ENCODE measurements at places on chromosomes 4 and X.

DNA sequence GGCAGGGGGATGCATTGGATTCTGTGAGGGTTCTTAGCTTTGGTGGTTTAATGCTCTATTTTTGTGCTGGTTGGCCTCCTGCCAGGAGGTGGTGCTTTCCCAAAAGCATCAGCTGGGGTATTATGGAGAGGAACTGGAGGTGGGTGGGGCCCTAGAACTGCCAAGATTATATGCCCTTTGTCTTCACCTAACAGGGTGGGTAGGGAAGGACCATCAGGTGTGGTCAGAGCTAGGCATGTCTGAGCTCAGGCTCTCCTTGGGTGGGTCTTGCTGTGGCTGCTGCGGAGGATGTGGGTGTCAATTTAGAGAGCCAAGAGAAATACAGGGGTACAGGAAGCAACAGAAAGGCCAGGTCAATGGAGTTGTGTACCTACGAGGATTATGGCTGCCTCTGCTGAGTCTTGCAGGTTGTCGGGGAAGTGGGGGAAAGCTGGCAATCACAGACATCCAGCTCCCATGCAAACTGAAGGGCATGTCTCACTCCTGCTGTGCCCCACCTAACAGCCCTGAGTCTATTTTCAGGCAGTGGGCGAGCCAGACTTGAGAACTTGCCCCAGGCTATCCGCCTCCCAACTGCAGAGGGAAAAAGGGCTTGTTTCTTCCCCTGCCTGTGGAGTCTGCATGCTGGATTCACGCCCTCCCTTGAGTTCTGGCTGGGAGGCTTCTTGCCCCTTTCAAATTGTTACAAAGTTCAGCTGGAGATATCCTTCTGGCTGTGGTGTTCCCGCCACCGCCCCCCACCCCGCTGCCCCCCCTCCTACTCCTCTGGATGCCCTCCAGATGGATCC, 212.0 kb downstream of the COMMD8 start:
- no peak for DNase-seq

DNA sequence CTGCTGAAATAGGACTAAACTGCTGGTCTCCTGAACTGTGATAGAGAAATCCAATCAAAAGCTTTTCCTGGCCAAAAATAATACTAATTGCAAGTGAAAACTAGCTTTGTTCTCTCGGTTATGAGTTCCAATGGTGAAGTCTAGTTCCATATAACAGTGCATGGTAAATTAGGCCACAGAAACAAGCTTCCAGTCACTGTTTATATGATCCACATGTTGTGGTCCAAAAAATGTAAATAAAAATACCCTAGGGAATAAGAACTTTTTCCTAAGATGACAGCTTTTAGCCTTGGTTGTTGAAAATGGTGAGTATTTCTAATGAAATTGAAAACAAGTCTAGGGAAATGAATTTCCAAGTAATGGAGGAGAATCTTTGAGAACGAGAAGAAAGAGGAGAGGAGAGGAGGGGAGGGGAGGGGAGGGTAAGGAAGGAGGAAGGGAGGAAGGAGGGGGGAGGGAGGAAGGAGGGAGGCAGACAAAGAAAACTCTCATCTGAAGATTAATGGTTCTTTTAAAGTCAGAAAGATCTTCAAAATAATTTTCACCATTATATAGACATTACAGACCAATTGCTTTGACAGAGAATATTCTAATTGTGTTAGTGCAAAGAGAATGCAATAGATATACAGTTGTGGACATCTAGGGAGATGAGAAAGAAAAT, 26.1 kb downstream of the PALLD start:
- DNase-seq, result no peak

- no peak for DNase-seq
Observed at GRCh38 chrX:116306218-116306617, 130.2 kb upstream of the SLC6A14 start.

- DNase-seq, result no peak
Observed at GRCh38 chr4:134762053-134762452, 560.5 kb upstream of the PABPC4L start.

DNA sequence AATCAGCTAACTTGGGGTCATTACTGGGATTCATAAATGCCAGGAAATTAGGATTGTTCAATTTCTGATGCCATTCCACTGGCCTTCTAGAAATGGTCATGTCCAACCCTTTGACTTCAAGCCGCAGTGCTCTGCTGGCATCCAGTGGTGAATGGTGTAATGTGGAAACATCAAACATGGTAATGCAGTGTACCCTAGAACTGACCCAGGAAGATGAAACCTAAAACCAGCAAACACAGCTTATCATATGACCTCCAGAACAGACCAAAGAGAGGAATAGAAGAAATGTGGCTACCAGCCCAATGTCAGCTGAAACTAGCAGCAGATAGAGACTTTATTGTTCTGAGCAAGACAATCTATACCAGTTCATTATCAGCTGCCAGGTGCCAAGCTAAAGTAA, 13.8 kb downstream of the CXCL13 start:
- DNase-seq, result no peak

DNA sequence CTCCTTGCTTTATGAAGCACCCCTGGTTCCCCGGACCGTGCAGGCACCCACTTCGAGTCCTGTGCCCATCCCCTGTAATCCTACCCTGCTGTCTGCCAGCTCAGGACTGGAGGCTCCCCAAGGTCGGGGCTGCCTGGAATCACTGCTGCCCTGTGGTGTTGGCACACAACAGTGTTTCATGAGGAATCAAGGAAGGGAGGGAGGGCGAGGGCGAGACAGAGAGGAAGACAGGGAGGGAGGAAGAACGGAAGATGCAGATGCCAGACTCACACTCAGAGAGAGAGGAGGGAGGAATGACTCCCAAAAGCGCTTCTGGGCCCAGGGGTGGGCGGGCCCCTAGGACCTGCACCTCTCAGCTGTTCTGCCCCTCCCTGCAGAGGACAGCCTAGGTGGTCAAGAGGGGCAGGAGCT, 42.9 kb upstream of the ADRA2C start:
- DNase-seq, result no peak

- peak; percentile 59 for DNase-seq
Observed at GRCh38 chrX:12814420-12814819, 23.2 kb downstream of the PRPS2 start.

DNA sequence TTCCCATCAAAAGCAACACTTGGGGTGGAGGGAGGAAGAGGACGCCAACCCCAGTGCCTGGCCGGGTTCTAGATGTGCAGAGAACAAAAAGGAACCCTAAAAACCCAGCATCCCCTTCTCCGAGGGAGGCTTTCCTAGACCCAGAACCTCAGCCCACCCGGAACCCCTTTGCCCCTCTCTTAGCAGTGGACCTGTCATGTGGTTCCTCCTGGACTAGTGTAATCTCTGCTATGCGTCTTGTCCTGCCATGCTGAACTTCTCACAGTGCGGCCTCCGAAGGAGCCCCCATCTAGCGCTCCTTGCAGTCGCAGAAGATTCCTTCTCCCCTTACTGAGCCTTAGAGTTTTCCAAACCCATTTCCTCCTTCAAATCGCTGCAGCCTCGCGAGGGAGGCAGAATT, 1.1 kb upstream of the PRRG3 start:
- no peak for DNase-seq
